Osteocyte (in vitro differentiated cells): ENCODE measurements at places on chromosomes 6 and 20. TPM values are rescaled to one million over a fixed set of nuclear protein-coding genes. Genes with fewer than 3 reads are reported as not detected.

MUC22 gene
- not detected in 2 replicates for total RNA-seq

DNA sequence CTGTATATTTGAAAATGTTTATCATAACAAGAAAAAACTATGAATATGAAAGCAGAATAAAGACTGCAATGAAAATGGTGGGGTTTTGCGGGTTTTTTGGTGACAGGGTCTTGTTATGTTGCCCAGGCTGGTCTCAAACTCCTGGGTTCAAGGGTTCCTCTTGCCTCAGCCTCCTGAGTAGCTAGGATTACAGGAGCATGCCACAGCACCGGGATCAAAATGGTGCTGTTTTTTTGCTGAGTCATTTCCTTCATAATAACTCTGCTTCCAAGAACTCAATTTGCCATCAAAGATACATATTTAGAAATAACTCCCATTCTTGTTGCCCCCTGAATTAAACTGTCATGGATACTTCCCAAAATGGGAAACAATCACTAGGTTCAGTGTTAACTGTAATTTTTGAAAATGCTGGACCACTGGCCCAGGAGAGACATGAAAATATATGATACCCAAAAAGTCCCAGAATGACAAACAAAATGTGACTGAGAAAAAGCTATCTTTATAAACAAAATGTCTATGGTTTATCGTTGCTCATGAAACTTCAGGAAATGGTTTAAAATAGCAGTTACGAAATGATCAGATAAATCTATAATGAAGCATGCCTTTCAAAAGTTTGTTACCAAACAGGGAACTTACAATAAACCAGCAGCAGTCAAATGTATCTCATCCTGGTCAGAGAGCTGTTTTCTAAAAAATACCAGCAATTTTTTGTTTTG lies 32.2 kb downstream of the ILRUN start:
- DNase-seq, result no peak
- H3K36me3 ChIP-seq, result peaks cover 3% of the 10 kb centered on the region

DNA sequence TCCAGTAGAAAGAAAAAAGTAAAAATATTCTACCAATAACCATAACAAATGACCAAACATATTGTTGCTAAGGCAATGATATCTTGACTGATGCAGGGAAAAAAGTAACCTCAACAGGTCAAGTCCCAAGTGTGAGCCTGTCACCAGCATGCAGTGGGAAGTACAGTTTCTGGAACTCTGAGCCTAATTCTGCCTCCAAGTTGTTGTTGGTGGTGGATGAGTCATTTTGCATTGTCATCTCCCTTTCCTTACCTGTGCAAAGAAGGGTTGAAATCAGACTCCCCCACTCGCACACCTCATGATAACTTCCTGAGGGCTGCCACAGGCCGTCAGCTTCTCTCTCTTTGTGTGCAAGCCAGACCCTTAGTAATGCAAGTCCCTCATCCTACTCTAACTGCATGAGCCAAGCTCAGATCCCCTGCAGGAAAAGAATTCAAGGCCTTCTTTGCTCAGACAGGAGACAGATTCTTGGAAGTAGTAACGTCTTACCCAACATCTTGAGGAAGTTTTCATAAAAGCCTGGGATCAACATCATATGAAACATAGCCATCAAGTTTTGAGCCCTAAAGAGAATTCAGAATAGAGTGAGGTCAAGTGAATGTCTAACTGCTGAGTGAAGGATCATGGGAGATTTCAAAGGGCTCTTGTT lies 207.6 kb upstream of the FOXA2 start:
- H3K4me1 ChIP-seq, result peaks cover 49% of the 10 kb centered on the region
- H3K27ac ChIP-seq, result peak overlapping the region; percentile 69
- no peak overlapping the region for H3K4me3 ChIP-seq
- no peaks in the 10 kb centered on the region for H3K27me3 ChIP-seq
- peaks cover 3% of the 10 kb centered on the region for H3K36me3 ChIP-seq

DNA sequence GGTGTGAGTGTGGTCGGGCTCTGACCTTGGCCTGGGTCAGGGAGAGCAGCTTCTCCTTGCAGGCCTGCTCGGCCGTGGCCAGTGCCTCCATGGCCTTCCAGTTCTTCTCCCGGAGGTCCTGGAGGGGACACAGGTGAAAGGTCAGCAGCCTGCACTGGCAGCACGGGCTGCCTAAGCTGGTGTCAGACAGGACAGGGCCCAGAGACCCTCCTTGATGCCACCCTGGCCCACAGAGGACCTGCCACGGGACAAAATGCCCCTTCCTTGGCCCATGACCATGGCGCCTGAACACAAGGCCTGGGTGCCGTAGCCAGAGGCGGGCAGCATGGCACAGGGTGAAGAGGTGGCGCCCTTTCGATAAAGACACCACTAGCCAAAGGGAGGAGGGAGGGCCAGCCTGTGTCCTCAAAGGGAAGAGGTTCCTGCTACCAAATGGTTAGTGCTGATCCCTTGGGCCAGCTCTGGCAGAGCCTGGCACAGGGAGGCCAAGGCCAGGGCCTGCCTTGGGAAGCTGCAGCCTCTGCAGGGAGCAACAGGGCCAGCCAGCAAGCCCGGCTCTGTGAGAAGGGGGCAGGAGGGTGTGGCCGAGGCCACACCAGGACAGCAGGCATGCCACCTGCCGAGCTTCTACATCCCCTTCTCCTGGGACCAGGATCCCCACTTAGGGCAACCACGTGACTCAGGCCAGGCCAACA lies 54.8 kb downstream of the DSTN start:
- no peak for DNase-seq
- peaks cover 2% of the 10 kb centered on the region for H3K4me1 ChIP-seq
- H3K27me3 ChIP-seq, result no peaks in the 10 kb centered on the region
- H3K27ac ChIP-seq, result no peak overlapping the region
- peaks cover 37% of the 10 kb centered on the region for H3K36me3 ChIP-seq
